ENCODE measurements at places on chromosomes 12 and 14.
A peak's percentile ranks its signal among the peaks of the same experiment; 100 is the strongest.

GRCh38 chr14:78535041-78535440, 364.9 kb downstream of the NRXN3 start:
- DNase-seq = no peak

DNA sequence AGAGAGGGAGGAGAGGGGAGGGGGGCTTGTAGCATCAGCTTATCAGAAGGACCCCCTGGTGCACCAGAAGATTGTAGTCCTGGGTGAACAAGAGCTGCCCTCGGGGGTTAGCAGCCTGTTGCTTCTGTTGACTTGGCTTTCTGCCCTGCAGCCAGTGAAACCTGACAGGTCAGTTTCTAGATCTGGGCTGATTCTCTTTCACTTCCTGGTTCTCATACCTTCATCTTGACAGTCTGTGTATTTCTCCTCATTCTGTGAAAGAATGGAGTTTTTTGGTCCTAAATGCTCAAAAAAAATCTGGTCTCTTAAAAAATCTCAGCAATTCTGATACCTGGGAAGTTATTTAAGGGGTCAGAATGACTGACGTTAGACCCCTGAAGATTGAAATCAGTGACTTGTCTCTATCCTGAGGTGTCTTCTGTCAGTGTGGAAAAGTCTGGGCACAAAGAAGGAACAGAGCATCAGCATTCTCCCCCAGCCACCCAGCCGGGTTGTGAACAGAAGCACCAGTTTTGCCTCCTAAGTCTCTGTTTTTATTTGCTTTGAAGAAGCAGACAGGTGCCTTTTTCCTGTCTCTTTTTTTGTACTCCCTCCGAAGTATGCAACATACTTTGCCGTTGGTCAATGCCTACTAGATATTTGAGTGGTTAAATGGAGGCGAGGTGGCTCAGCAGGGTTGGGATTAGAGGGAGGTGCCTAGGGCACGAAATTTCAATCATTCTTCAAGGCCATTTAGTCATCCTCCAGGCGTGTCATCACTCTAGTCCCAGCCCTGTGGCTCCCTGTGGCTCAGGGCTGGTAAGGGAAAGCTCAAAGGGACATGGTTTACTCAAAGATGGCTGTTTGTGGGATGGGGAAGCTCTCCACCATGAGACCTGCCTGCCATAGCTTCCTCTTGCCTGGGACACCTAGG, 24.0 kb downstream of the TTC9 start:
- no peak for DNase-seq

DNA sequence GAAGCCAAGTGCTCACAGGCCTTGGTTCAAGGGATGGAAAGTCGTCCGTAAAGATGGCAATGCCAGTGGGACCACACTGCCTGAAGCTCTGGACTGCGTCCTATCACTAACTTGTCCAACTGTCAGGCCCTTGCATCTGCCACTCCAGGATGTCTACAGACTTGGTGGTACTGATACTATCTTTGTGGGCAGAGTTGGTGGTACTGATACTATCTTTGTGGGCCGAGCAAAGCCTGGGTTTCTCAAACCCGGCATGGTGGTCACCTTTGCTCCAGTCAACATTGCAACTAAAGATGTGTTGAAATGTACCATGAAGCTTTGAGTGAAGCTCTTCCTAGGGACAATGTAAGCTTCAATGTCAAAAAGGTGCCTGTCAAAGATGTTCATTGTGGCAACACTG, 128.4 kb upstream of the SEL1L start:
- DNase-seq = no peak

- DNase-seq = peak; percentile 72
Measured at GRCh38 chr12:6554168-6555017, 1.4 kb downstream of the IFFO1 start.

DNA sequence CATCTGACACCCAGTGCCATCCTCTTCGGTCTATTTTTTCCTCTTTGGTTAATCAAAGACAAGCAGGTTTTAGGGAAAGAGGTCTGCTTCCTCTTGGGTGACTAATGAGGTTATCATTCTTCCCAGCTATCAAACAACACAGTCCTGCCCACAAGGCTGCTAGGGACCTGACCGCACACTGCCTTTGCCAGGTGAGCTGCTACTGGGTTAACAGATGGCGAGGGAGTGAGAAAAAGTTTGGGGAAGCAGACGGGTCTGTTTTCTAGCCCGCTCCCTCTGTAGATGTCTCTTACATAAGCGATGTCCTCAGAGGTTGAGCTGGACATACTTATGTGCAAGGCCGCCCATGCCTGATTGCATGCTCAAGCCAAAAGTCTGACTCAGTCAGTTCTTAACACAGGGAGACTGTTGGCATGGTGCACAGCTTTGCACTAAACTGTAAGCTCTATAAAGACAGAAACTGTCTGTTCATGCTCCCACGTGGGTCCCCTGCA, 94.1 kb downstream of the SLC15A4 start:
- no peak for DNase-seq

GRCh38 chr12:115722181-115722580, 555.3 kb downstream of the MED13L start:
- DNase-seq = no peak

DNA sequence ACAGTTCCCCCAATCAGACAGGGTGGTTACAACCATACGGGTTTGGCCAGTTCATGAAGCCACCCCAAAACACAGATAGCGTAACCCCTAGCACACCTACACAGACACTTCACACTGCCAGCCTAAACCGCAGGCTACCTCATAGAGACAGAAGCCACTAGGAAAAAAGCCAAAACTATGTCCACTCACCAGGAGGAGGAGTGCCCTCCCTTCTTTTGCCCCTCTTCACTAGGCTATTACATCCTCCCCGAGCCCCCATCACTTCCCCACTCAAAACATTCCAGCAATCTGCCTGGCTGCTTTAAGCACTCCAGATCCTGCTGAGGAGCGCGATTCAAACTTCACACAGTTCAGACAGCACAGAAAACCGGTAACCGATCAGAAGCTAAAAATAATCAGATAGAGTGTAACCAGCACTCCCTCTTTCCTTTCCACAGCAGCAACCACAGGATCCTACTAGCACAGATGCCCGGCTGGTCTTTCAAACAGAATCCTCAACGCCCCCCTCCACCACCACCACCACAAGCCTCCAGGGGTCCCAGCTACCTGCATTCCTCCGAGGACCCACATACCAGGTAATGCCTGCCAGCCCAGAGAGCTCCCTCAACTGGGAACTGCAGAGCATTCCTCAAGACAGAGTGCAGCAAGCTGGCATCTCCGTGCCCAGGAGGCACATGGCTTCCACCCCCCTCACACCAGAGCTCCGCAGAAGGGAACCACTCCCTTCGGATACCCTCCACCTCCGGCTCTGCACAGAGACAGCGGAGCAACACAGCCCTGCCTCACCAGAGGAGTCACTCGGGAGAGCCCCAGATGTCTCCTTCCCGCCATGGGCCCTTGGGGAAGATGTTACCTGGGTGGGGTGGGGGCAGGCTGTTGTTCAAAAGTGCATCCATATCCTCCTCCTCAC, 1.5 kb downstream of the CHD4 start:
- DNase-seq = peak; percentile 72

DNA sequence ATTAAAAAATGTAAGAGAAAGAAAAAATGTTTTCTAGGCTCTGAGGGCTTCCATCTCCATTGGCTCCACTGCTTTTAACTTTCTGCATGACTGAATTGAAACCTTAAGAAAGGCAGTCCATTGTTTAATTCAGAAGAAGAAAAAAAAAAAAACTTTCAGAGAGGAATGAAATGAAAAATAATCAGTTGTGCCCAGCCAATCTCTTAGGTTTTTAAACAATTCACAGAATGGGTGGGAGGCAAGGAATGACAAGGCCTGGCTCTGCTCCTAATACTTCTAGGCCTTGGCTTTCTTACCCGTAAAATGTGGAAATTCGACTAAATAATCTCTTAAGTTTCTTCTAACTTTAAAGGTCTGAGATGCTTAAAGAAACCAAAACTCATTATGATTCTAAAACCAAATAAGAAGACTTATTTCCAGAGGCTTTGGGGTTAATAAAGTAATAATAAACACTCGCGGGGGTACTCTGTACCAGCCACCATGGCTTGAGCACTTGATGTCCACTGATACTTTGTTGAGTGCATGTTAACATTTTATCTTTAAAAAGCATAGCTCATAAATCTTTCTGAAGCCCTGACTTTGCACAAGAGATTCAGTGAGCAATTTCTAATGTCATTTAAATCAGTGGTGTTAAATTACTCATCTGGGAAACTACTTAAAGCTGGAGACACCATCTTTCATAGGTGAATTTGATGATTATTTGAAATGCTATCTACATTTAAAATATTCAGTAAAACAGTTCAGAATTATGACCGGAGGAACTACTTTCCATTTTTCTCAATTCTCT, 49.6 kb downstream of the STON2 start:
- DNase-seq = no peak

GRCh38 chr14:71438684-71439083, 493.5 kb upstream of the RGS6 start:
- DNase-seq = no peak
